ENCODE measurements at places on chromosomes 6 and 20.

GRCh38 chr6:157717340-157717748, 105.7 kb upstream of the SNX9 start:
- DNase-seq: no peak

- no peak for DNase-seq
Observed at GRCh38 chr20:55099251-55099650, 623.9 kb downstream of the DOK5 start.

GRCh38 chr6:56087421-56087820, 160.0 kb downstream of the COL21A1 start:
- no peak for DNase-seq

- no peak for DNase-seq
Observed at GRCh38 chr20:22672191-22672590, 87.8 kb upstream of the FOXA2 start.

DNA sequence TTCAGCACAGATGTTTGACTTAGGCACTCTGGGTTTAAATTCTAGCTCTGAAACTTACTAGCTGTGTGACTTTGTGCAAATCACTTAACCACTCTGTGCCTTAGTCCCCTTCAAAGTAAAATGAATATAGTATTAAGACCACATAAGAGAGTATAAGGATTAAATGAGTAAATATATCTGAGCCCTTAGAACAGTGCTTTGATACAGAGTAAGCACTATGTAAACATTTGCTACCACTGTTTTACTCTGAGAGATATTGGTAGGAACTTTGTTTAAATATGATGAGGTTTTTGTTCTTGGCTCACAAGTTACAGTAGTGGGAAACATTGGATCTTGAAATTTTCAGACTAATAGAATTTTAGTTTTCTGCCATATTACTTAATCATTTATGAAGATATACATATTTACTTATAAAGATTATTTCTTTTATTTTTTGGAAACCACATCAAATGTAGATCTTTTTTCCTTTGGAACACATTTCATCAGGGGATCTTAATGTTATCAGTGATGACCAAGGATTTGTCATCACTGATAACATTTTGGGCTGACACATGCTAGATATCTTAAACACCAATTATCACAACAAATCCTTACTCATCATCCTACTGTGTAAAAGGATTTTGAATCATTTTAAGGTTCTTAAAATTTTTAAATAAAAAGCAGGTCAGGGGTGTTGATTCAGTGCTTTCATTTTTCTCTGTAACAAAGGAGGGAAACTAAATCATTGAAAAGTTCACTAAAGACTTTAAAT, 226.2 kb downstream of the EYA4 start:
- DNase-seq: no peak

- peak; percentile 54 for DNase-seq
Observed at GRCh38 chr6:129844118-129844891, 16.8 kb downstream of the TMEM244 start.

- no peak for DNase-seq
Observed at GRCh38 chr20:44748005-44748370, 2.3 kb downstream of the KCNK15 start.

GRCh38 chr6:5084360-5084780, 771 bp upstream of the PPP1R3G start:
- DNase-seq: no peak

- no peak for DNase-seq
Observed at GRCh38 chr20:20649945-20650344, 62.5 kb downstream of the RALGAPA2 start.

DNA sequence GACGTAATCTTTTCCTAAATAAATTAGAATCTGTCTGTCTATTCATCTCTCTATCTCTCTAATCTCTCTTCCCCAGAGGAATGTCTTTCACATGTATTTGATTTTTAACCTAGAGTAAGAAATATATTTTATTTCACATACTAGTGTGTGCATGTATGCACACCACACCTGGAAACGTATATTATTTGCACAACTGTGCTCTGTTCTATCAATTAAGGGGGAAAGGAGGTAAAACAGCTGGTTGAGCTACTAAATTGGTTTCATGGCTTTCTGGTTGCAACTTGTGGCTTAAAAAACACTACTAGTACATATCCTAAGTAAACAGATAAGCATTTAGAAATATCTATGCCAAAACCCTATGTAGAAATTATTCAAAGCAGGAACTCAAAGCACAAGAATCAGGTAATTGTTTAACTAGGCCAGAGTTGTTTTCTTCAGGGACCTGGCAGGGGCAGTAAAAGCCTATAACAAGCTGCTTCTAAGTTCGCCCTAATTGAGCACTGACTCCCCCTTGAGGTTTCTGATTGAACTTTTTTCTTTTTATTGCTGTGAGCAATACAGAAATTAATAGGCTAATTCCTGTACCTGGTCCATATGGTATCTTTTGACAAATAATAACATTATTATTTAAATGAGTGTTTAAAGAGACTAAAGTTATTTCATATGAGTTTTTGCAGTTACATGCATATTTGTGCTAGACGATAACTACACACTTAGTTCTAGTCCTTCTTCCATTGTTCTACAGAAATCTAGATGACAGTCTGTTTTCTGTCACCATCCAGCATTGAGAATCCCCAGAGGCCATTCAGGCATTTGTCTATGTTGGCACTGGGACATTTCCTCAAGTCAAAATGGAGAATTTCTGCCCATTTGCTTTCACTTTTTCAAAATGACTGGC, 88.6 kb downstream of the MCHR2 start:
- DNase-seq: peak; percentile 16

DNA sequence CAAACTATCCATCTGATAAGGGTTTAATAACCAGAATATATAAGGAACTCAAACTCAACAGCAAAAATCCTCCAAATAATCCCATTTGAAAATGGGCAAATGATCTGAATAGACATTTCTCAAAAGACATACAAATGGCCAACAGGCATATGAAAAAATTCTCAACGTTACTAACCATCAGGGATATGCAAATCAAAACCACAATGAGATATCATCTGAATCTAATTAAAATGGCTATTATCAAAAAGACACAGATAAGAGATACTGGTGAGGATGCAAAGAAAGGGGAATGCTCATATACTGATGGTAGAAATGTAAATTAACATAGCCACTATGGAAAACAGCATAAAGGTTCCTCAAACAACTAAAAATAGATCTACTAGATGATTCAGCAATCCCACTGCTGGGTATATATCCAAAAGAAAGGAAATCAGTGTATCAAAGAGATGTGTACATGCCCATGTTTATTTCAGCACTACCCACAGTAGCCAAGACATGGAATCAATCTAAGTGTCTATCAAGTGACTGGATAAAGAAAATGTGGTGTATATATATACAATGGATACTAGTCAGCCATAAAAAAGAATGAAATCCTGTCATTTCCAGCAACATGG, 6.1 kb upstream of the BRD2 start:
- no peak for DNase-seq

- DNase-seq: peak; percentile 92
Observed at GRCh38 chr20:50837532-50838321, 42.9 kb downstream of the BCAS4 start.

- no peak for DNase-seq
Observed at GRCh38 chr6:36852481-36853147, 13.4 kb upstream of the CPNE5 start.

GRCh38 chr6:158068156-158068892, 86.7 kb downstream of the SYNJ2 start:
- DNase-seq: no peak

GRCh38 chr6:72040111-72040510, 153.8 kb downstream of the RIMS1 start:
- DNase-seq: no peak
